ENCODE measurements at places on chromosomes 6 and 20. TPM values are rescaled to one million over a fixed set of nuclear protein-coding genes. Genes with fewer than 3 reads are reported as not detected.
A peak's percentile ranks its signal among the peaks of the same experiment; 100 is the strongest.

DNA sequence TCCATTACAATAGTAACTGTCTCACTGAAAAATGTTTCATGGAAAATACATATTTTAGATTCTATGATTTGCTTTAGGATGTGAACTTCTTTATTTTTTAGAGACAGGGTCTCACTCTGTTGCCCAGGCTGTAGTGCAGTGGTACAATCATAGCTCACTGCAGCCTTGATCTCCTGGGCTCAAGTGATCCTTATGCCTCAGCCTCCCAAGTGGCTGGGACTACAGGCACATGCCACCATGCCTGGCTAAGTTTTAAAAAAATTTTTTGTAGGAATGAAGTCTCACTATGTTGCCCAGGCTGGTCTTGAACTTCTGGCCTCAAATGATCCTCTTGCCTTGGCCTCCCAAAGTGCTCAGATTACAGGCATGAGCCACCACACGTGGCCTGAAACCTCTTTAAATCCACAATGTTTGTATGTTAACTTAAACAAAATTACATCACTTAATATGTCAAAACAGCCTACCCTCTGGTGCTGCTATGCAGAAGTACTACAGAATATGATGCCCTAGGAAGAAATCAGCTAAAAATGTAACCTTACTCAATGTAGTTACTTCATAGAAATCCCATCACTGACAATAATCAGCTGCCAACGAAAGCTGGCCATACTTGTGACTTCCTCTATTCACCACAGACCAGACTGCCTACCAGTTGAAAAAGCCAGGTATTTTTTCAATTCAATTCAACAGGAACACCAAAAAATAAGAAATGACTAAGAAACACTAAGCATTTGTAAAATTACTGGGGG lies 17.6 kb downstream of the EEF1A1 start:
- no peaks in the 10 kb centered on the region for H3K27me3 ChIP-seq
- DNase-seq: no peak
- H3K36me3 ChIP-seq: peaks cover 16% of the 10 kb centered on the region
- H3K27ac ChIP-seq: no peak overlapping the region

DNA sequence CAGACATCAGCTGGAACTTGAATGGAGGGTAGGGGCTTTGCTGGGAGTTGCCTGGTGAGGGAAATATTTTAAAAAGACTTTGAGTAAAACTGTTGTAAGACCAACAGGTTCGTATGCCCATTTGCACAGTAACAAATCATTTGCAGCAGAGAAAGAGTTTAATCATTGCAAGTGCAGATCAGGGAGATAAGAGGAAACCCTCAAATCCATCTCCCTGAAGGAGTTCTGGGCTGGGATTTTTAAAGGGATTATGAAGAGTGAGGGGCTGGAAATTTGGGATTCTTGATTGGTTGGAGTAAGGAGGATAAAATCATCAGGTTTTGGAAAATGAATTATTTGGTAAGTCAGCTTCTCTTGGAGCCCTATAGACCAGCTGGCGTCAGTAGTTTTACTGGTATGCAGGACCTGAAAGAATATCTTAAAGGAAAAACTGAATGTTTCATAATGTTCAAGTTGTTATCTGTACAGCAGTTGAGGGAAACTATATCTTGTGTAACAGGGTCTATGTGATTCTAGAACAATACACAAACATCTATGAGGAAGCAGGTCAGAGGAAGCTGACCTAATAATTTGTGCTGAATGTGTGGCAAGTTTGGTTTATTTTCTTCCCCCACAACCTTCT lies 295.5 kb downstream of the PLCB1 start:
- H3K27me3 ChIP-seq: no peaks in the 10 kb centered on the region
- no peak overlapping the region for H3K27ac ChIP-seq
- H3K4me3 ChIP-seq: no peak overlapping the region
- no peaks in the 10 kb centered on the region for H3K4me1 ChIP-seq

DNA sequence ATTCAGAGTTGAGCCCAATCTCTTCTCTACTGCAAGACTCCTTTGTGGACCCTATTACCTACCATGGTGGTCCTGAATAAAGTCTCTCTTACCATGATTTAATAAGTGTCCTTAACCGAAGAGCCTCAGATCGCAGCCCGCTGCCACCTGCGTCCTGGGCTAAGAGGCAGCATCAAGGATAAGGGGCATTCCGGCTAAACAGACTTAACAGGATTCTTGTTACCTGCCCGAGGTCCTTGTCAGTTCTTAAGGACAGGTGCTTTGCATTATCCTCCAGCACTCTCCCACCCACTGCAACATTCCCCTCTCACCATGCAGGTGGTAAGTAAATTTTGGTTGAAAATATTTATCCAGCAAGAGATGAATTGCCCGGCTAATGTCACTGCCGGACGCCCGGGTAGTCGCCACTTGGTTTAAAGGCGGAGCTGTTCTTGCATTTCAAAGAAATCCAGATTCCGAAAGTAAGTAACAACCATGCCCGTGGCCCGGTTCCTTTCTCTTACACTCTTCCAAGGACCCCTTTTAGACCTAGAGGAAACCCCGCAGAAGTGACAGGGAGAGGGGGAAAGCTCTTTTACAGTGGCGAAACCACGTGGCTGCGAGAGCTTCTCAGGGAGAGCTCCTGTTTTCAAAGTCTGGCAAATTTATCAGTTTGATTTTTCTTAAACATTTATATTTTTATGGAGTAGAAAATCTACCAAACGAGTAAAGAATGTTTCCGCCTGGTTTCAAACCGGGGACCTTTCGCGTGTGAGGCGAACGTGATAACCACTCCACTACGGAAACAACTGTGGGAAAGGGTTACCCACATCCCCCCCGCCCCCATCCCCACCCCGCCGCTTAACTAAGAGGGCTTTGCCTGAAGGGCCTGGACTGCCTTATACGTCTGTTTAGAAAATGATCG lies 41.9 kb upstream of the PRSS16 start:
- peaks cover 3% of the 10 kb centered on the region for H3K4me1 ChIP-seq
- DNase-seq: no peak
- H3K36me3 ChIP-seq: no peaks in the 10 kb centered on the region
- peak overlapping the region; percentile 26 for H3K27ac ChIP-seq
- H3K27me3 ChIP-seq: no peaks in the 10 kb centered on the region
- peak overlapping the region; percentile 52 for H3K4me3 ChIP-seq

- no peaks in the 10 kb centered on the region for H3K36me3 ChIP-seq
- no peaks in the 10 kb centered on the region for H3K4me1 ChIP-seq
- peaks cover 2% of the 10 kb centered on the region for H3K27me3 ChIP-seq
- H3K27ac ChIP-seq: no peak overlapping the region
- no peak overlapping the region for H3K4me3 ChIP-seq
Observed at GRCh38 chr20:1934156-1934555, 38.9 kb downstream of the SIRPA start.

GRCh38 chr20:45866454-45866853 lies 9.0 kb downstream of the ZSWIM3 start:
- H3K36me3 ChIP-seq: no peaks in the 10 kb centered on the region
- no peak overlapping the region for H3K4me3 ChIP-seq
- no peak for DNase-seq
- no peaks in the 10 kb centered on the region for H3K27me3 ChIP-seq

DNA sequence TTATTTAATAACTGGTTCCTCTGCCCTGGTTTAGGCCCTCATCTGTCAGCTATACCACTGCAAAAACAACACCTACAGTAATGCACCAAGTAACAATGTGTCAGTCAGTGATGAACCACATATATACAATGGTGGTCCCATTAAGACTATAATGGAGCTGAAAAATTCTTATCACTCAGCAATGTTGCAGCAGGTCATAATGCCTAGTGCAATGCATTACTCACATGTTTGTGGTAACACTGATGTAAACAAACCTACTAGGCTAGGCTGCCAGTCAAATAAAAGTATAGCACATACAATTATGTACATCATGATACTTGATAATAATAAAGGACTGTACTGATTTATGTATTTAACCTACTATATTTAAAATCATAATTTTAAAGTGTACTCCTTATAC lies 31.3 kb downstream of the RARS2 start:
- H3K27ac ChIP-seq: no peak overlapping the region
- H3K4me1 ChIP-seq: no peaks in the 10 kb centered on the region
- DNase-seq: no peak
- no peaks in the 10 kb centered on the region for H3K27me3 ChIP-seq
- no peak overlapping the region for H3K4me3 ChIP-seq

Gene C20orf204
- 1.9 TPM for total RNA-seq

Gene KIAA1755
- 0.08 TPM for total RNA-seq

Gene DYNLT1
- total RNA-seq: 137 TPM

Data from Panc1 (cell line).